ENCODE measurements at places on chromosomes 3 and 15.

DNA sequence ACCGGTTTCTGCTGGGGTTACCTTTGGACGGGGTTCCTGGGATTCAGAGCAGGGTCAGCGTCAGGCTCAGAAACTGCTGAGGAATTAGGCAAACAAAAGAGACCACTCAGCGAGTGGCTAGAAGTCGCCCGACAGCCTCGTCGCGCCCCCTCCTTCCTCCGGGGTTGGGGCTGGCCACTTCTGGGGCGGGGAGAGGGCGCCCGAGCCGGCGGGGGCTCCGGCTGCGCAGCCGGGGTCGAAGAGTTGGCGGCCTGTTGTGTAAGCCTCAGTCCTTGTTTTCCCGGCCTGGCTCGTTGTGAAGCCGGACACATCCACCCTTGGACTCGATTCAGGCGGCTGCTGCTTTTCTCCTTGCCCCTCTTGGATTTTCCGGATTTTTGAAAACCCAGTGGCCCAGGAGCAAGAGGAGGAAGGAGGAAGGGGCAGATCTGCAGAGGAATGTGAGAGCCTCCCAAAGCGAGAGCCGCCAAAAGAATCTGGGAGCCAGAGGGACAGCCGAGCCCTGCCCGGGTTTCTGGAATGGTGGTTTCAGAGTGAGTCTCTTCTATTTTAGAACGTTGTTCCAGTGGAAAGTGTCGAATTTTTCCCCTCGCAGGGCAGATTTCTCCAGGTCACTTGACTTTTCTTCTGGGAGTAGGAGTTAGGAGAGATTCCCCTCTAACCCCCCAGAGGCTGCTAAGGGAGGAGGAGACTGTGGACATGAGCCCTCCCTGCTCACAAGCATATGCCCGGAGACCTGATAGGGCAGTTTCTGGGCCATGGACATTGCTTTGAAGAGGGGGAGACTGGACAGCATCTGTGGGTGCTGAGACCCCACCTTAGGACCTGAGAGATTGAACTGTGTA, 666 bp downstream of the SNX33 start:
- DNase-seq = peak; percentile 73

- peak; percentile 10 for DNase-seq
Observed at GRCh38 chr3:89155811-89156210, 48.4 kb downstream of the EPHA3 start.

DNA sequence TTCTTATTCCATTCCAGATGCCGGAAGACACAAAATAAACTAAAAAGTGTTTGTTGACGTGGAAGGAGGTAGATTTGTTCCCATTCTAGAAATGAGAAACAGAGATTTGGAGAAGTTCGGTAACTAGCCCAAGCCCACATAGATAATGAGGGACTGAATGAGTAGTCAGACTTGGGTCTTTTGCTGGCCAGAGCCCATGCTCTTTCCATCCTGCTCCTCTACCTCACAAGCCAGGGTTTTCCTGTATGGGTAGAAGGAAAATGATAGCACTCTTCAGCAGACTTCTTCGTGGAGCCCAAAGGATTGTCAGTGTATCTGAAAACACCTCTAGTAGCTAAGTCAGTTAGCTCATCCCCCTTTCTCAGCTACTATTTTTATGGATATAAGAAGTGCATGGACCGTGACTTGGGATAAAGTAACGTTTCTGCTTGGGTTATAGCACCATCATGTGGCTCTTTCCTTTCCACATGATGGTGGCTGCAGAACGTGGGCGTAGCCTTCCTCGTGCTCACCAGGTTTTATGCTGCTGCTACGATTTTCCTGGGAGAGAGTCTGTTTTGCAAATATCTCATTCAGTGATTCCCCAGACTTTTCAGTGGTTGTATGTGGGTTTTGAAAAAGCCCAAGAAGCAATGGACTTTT, 84.6 kb downstream of the DGKG start:
- peak; percentile 76 for DNase-seq

DNA sequence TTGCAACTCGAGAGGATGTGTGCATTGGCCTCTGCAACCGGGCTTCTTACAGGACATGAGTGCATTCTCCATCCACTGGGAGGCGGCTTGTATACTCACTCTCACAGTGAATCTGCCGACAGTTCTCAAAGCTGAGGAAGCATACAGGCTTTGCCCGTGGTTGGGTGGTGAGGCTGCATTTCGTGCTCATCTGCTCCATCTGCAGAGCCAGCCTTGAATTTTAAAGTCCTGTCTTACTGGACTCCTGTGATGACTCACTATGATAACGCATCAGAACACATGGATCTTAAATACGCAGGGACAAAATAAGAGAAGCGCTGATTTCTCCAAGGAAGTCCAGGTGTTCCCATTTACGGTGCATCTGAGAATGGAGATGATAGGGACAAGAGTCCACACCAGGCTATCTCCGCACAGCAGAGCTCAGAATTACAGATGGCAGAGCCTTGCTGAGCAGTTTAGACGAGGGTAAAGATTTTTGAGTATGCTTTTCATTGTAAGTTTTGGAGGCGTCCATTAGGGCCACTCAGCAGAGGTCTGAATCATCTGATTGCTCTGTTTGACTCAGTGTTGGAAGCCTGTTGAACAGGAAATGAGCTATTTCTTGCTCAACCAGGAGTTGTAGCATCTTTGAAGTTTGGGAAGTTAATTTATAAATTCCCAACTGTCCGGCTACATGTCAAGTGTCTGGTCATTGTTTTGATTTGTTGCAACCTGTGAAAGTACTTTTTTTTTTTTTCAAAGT, 87.1 kb downstream of the GABRG3 start:
- DNase-seq = no peak

GRCh38 chr15:60551147-60551780, 72.3 kb upstream of the ICE2 start:
- DNase-seq = no peak

DNA sequence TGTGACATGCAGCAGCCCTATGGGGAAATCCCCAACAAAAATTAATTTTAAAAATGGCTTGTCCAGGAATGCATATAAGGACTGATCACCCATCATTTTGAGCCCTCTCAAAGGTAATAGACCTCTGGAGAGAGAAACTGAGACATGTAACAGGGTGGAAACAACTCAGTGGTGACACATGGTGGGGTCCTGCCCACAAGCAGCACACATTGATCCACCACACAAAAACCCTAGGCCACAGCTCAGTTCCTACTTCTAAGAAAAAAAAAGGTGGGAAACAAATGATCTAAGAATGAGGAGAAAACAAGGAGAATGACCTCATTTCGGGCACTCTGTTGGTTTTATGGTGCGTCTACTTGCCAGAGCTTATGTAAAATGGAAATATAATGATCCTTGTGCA, 1.9 kb upstream of the SLC41A3 start:
- DNase-seq = no peak

- no peak for DNase-seq
Observed at GRCh38 chr3:186618318-186618938, 5.6 kb downstream of the AHSG start.

DNA sequence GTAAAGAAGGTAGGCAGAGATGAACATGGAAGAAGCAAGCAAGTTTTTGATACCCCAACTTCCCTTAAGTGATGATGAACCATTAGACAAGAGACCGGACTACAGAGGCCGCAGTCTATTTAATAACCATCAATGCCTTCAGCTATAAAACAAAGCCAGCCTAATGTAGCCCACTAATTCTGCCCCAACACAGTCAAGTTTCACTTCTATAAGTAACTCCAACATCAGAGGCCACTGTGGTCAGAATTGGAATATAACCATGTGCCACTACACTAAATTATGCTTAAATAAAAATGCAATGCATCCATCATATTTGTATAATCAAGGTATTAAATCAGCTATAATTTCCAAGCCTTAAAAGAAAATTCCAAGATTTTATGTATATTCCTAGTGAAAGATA, 234.7 kb downstream of the FOXP1 start:
- no peak for DNase-seq

DNA sequence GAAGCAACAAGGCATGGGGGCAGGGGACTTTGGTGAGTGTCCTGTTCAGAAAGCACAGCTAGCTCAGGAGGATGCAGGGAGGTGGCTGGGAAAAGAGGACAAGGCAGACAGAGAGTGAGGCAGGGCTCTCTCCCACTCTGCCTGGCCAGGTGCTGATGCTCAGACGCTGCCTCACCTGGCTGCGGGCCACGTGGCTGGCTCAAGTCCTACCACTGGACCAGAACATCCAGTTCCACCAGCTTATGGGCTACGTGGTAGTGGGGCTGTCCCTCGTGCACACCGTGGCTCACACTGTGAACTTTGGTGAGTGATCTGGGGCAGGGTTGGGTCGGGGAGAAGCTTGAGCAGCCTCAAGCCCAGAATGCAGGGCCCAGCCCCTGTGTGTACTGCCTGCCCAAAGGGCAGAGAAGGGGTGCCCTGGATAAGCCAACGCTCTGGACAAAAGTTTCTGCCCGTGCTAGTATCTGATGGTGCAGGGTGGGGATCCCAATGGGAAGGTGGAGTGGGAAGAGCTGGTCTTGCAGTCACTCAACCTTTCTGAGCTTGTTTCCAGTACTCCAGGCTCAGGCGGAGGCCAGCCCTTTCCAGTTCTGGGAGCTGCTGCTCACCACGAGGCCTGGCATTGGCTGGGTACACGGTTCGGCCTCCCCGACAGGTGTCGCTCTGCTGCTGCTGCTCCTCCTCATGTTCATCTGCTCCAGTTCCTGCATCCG, 20.9 kb downstream of the NOX5 start:
- no peak for DNase-seq

DNA sequence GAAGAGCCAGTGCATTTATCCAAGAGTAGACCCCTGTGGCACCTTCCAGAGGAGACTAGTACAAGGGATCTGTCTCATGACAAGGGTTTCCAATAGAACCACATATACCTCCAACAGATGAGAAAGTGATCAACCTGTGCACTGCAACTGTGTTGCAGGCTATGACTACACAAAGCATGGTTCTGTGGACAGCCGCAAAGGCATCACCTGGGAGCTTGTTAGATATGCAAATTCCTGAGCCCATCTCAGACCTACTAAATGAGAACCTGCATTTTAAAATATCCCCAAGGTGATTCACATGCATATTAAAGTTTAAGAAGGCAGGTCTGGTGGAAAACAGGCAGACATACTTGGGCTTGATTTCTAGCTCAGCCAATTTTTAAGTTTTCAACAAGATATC, 368.7 kb downstream of the FOXP1 start:
- DNase-seq = no peak

GRCh38 chr3:25910997-25911396, 121.1 kb downstream of the OXSM start:
- no peak for DNase-seq

- DNase-seq = peak; percentile 88
Observed at GRCh38 chr3:58307639-58308215, 1.4 kb downstream of the HTD2 start.

DNA sequence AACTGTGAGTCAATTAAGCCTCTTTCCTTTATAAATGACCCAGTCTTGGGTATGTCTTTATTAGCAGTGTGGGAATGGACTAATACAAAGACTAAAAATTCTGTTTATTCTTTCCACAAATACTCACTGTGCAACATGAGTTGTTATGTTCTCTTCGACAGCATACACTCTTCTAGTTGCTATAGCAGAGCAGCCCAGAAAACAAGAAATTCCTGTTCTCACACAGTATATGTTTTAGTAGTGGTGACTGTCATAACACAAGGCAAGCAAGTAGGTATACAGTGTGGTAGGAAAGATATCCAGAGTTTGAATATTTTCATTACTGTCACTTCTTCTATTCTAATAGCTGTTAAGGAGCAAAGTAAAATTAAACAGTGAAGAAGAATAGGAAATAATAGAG, 453.3 kb downstream of the ROBO1 start:
- DNase-seq = no peak

DNA sequence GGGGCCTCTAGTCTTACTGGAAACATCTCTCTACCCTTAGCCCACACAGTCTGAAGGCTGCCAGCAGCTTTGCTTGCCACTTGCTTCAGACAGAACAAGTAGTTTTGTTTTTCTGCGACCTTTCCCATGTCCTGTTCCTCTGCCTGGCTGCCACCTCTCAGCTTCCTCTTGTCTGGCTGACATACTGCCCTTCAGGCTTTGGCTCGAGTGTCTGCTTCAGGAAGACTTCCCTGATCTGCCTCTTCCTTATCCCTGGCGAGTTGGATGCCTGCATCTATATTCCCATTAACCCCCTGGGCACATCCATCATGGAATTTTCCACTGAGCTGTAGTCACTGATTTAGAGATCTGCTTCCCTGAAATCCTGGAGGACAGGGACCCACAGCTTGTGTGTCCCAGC, 25.1 kb upstream of the CPNE9 start:
- no peak for DNase-seq

DNA sequence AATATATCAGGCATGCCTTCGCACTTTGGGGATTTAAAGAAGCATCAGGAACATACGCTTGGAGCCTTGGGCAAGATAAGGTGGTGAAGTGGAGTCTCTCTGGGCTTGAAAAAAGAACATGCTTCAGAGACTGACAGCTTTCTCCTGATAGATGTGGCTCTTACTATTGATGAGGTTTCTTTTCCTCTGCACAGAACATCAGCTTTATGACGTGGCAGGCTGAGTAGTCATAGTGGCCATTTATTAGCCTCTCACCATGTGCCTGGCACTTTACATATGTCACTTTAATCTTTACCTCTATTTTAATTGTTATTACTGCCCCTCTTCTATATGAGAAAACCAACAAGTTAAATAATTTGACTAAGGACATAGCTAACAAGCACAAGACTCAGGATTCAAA, 19.0 kb upstream of the LRRC58 start:
- DNase-seq = no peak

GRCh38 chr15:74892313-74892712, 2.5 kb downstream of the MPI start:
- no peak for DNase-seq

DNA sequence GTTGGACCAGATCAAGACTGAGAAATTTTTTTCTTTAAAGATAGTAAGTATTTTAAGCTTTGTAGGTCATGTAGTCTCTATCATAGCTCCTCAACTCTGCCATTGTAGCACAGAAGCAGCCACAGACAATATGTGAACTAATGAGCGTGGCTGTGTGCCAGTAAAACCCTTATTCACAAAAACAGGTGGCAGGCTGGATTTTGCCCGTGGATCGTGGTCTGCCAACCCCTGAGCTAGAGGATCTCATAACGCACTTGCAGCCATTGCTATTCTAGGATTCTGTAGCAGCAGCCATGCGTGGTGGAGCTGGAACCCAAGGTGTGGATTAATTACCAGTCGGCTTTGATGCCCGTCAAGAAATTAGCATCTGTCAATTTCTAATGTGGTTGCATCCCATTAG, 68.7 kb upstream of the PLXNA1 start:
- DNase-seq = no peak

DNA sequence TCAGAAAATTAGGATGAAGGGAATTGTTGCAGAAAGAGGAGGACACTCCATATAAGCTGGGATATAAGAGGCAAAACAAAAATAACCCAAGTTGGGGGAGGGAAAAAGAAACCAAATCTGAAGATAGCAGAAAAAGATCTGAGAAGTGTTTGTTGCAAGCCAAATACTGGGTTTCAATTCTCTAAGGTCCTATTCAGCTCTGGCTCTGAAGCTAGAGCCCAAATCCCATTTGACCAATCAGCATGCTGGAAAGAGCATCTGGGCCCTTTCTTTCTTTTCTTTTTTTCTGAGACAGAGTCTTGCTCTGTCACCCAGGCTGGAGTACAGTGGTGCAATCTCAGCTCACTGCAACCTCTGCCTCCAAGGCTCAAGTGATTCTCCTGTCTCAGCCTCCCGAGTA, 17.3 kb downstream of the IGDCC3 start:
- DNase-seq = no peak

Data from adipocyte (in vitro differentiated cells).